Kidney epithelial cell (primary cell): ENCODE measurements at places on chromosomes 6 and 20. TPM values are rescaled to one million over a fixed set of nuclear protein-coding genes. Genes with fewer than 3 reads are reported as not detected.

Gene KCNK5
- total RNA-seq = 2.1 and 2.3 TPM in 2 replicates

Gene MAK
- total RNA-seq = 0.14 and 0.17 TPM in 2 replicates

Gene DACT2
- total RNA-seq = 0.84 and 0.96 TPM in 2 replicates

Gene DDO
- 0.07 and 0.29 TPM in 2 replicates for total RNA-seq

Gene RHAG
- not detected in 2 replicates for total RNA-seq

Gene NKAIN4
- 65.4 and 107 TPM in 2 replicates for total RNA-seq

Gene SLC17A9
- total RNA-seq = 12.0 and 13.8 TPM in 2 replicates

Gene NINL
- total RNA-seq = 18.3 and 19.6 TPM in 2 replicates

Gene HLA-DQA2
- total RNA-seq = not detected in 2 replicates

Gene CGA
- total RNA-seq = not detected in 2 replicates

Gene HLA-DQB1
- 24.5 and 28.2 TPM in 2 replicates for total RNA-seq

Gene NAPB
- total RNA-seq = 3.0 and 3.4 TPM in 2 replicates

Gene PDYN
- not detected in 2 replicates for total RNA-seq

Gene TGM3
- not detected in 2 replicates for total RNA-seq

Gene NKAIN2
- 0.55 TPM in 1 of 2 replicates, not detected in the other for total RNA-seq

Gene MARCKS
- total RNA-seq = 112 and 116 TPM in 2 replicates

Gene ADGRB3
- total RNA-seq = 0.82 and 0.92 TPM in 2 replicates

GRCh38 chr20:40798066-40798465, 109.0 kb upstream of the MAFB start:
- no peak for DNase-seq

DNA sequence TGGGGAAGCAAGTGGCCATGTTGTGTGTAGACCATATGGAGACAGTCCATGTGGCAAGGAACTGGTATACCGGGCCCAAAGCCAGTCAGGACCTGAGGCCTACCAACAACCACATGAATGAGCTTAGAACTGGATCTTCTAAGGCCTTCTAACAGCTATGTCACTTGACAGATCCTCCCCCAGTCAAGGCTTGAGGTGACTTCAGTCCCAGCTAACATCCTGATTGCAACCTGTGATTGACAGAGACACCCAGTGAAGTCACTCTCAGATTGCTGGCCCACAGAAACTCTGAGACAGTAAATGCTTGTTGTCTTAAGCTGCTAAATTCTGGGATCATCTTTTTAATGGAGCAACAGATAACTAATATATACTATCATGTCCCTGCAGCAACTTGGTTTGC, 32.9 kb downstream of the AHI1 start:
- DNase-seq = no peak

GRCh38 chr6:157443066-157443800, 62.2 kb downstream of the ZDHHC14 start:
- DNase-seq = no peak

DNA sequence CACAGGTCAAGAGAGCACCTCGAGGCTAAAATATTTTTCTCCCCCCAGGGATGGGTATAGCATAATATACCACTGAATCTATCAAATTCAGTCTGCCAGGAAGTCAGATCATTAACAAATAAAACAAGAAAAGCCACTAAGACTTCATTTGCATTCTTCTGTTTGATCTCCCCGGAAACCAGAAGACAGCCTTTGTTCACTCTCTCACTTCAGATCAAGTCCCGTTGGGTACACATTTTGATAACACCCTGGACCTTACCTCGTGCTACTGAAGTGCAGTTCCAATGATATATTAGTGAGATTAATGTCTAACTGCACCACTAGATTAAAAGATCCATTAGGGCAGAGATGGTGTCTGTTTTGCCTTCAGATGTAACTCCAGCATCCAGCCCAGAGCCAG, 157.7 kb upstream of the B3GAT2 start:
- no peak for DNase-seq

DNA sequence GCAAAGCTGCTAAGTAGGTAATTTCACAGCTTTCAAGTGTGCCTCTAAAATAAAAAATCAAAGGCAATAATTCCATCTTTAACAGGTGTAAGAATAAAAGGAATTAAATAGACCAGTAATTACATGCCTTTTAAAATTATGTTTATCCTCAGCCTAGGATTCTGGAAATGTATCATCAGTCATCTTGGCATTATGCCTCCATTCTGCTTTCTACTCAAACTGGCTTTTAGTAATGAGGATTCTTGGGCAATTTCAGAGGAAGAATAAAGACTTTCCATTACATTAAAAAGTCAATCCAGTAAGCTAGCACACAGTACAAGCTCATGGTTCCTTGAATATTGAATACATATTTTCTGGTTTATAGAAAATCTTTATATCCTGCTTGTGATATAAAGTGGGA, 44.7 kb downstream of the GSTA2 start:
- DNase-seq = no peak

- no peak for DNase-seq
Observed at GRCh38 chr6:63785006-63785405, 149.4 kb downstream of the PHF3 start.

DNA sequence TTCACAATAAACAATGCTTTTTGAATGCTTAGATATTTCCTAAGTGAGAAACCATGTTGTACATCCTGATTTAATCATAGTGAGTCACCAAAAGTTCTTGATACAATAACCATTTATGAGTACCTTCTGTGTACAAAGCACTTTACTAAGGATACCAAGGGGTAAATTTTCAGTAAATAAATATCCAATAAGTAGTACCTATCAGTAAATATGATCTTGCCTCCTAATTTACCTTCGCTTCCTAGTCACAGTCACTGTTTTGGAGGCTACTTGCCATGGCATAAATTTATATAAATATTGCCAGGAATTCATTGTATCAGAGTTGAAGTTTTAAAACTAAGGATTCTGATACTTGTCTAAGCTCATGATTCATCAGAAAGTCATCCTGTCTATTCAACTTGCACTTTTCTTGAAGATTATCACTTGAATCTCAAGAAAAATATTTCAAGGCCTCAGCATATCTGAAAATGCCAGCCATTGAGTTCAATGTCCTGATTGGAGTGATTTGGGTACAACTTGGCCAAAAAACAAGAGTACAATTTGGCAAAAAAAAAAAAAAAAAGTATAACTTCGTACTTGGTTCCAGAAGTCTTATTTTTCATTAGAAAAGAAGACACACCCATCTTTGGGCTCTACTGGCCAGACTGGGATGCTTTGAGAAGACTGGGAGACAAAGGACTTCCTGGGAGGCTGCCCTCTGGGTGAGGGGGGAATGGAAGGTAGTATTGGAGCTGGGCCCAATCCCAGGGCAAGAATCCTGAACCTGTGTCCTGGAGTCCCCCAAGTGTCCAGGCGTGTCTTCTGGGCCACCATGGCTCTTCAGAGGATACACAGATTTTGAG, 32.8 kb downstream of the RAB22A start:
- no peak for DNase-seq

GRCh38 chr20:4300921-4301320, 285.6 kb upstream of the RNF24 start:
- DNase-seq = no peak

DNA sequence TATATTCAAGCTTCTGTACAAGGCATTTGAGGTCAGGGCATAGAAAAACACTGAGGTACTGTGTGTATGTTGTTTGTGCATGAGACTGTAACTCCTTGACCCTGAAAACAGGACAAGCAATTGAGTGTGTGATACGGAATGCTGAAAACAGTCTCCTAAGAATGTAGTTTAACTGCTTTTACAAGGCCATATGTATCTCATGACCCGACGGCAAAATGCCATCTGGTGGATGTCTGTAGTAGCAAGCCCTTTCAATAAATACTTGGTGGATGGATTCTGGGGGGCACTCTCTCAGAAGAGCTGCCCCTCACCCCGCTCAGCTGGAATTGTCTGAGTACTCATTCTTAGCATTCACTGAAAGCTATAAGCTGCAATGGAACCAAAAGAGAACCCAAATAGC, 69.3 kb upstream of the EYS start:
- DNase-seq = no peak

GRCh38 chr6:66277400-66277799, 570.4 kb upstream of the EYS start:
- DNase-seq = no peak

- no peak for DNase-seq
Observed at GRCh38 chr6:63440057-63440456, 120.3 kb upstream of the LGSN start.

DNA sequence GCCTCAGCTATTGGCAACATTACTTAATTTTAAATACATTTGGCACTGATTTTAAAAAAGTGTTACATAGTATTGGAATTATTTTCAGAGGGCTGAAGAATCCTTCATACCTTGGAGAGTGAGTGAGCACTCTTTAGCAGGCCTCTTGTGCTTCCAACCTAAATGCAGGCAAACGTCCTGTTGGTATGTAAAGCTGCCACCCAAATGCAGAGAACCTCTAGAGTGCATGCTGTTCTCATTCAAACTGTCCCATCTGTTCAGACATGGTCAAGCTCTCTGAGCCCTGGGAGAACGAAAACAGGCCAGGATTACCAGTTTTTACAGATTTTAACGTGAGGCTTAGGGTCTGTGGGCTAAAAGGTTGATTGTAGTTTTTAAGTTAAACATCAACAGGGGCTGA, 378.0 kb upstream of the FLRT3 start:
- no peak for DNase-seq

DNA sequence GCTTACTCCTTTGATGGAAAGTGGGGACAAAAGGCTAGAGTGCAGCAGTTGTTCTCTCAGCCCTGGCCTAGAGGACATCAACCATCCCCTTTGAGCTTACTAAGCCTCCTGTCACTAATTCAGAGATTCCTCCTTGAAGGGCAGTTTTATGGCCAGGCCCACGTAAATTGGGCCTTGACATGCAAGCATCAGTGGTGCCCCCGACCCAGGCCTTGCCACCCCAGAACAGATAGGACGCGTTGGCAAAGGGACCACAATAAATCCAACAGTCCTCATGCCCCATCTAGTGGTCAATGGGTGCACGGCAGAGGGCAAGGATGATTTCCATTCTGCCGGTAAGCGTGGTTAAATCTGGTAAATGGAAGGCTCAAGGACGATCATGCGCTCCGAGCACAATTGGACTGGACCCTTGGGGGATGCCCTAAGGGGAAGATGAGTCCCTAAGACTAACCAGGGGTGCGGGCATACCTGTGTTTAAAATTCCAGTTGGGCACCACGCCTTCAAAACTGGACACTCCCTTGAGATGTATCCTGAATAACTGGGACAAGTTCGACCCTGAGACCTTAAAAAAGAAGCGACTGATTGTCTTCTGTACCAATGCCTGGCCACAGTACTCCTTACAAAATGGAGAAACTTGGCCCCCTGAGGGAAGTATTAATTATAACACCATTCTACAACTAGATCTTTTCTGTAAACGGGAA, 32.6 kb downstream of the CEP85L start:
- no peak for DNase-seq

DNA sequence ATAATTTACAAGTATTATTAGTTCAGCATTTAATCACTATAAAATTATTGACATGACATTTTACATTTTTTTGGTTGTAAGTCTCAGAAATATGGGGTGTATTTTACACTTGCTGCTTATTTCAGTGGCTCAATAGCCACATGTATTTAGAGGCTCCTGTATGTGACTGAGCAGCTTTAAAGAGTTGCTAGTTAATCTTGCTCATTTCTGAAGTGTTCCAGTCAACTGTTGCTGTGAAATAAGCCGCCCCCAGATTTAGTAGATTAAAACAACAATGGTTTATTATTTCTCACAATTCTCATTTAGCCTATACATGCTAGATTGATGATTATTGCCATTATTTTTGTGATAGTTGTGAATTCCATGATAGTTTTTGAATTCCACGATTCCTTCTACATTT, 23.0 kb downstream of the CD109 start:
- DNase-seq = no peak

- DNase-seq = no peak
Observed at GRCh38 chr6:122416825-122417224, 17.4 kb downstream of the HSF2 start.

GRCh38 chr20:1912053-1912452, 16.8 kb downstream of the SIRPA start:
- DNase-seq = no peak

DNA sequence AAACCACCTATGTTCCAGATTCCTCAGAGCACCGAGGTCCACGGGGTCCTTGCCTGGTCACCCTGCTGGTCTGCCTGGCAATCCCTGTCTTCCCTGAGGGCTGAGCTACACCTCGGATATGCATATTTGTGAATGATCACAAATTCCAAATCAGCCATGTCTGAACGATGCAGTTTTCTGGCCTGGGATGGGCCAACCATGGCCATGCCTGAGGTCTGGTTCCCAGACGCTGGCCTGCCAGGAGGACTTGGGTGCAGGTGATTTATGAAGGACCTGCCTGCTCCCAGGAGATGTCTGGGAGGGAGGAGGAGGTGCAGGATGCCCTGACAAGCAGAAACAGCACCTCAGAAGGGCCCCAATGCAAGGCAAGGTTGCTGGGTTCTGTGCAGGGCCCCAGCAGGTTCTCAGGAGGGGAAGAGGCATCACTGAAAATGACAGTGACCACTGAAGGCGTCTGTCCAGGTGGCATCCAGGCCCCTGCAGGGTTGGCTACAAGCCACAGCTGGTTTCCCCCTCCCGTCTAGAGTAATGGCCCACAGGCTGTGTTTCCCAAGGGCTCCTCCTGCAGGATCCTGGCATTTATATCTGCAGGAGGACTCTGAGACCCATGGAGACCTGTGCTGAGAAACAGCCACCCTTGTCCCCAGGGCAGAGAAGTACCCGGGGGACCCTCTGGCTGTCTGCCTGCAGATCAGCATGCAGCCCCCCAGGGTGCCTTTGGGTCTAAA, 205.3 kb downstream of the TAF4 start:
- DNase-seq = no peak

DNA sequence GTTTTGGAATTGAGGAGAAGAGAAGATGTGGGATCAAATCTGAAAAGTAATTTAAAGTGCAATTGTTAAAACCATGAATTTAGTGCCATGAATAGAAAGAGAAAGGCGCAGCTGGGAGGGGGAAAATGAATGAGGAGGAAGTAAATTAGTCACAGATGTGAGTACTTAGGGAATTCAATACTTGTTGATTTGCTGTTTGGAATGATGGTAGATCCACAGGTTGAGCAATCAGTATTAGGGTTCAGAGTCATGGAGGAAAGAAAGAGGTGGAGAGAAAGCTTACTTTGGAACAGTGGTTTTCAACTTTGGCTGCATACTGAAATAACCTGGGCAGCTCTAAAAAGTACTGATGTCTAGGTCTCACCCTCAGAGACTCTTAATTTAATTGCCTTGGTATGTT, 229.7 kb upstream of the ASCC3 start:
- DNase-seq = no peak

GRCh38 chr6:136408204-136408603, 118.6 kb upstream of the BCLAF1 start:
- no peak for DNase-seq

DNA sequence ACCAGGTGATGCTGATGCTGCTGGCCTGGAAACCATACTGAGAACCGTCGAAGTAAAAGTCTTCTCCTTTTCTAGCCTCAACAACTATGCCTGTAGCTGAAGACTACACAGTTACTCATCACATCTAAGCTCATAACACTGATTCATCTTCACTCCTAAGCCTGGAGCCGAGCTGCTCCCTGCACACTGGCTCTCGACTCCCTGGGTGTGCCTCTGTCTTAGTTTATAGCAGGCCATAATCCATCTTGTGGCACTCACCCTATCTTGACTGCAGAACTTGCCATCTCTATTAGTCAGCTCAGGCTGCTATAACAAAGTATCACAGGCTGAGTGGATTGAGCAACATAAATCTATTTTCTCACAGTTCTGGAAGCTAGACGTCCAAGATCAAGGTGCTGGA, 191.0 kb downstream of the UNC5CL start:
- DNase-seq = no peak

- DNase-seq = no peak
Observed at GRCh38 chr20:50999355-50999754, 23.6 kb downstream of the KCNG1 start.

- no peak for DNase-seq
Observed at GRCh38 chr6:135465307-135465706, 32.2 kb downstream of the AHI1 start.

GRCh38 chr6:45423824-45424450, 46.2 kb upstream of the SUPT3H start:
- DNase-seq = no peak

GRCh38 chr6:151379933-151380847, 11.2 kb downstream of the ZBTB2 start:
- no peak for DNase-seq
